ENCODE measurements at places on chromosomes 12 and 14.

DNA sequence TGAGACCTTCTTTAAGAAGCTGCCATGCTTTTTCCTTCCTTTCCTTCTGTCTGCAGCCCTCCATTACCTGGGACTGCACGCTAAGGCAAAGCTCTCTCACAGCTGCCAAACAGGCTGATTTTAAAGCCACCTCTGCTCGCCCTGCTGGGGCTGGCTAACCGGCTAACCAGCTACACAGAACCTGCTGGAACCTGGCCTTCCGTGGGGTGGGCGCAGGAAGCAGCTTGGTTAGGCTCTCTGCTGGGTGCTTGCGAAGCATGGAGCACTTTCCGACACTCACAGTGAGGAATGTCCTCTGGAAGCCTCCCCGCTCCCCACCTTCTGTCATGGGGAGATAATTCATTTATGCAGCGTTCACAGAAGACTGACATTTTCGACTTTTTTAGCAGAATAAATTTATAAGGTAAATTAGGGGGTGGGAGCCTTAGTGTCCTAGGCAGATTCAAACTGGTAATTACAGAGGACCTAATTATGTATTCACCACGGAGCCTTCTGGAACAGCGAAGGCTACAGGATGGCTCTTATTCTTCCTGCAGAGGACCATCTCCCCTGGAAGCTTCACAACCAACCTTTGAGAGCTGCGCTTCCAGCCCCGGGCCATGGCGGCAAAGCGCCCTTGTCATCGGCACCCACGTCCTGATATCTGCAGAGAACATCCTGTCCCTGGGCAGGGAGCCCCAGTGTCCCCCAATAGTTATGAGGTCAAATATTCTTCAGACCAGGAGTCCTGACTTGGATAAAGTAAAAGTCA is 12.4 kb upstream of the BCL11B start:
- DNase-seq, result no peak

- DNase-seq, result no peak
Measured at GRCh38 chr12:123696646-123697045, 15.5 kb upstream of the ATP6V0A2 start.

DNA sequence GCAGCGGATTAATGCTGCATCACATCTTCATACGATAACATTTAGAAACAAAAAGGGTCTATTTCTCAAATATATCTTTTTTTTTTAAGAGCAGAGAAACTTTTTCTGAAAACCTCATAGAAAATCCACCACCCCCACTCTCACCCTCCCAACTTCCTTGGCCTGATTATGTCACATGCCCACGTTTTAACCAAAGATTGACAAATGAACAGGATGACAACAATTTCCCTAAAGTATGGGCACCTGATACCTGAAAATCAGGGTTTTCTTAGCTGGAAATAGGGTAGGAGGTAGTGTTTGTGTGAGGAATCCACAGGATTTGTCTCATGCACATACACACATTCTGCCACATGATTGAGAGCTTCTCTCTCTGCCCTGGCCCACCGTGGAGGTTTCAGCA is 74.7 kb upstream of the MDM1 start:
- DNase-seq, result no peak

- DNase-seq, result no peak
Measured at GRCh38 chr12:7716381-7716780, 5.1 kb downstream of the DPPA3 start.

GRCh38 chr12:76586764-76587395 is 27.3 kb upstream of the OSBPL8 start:
- peak; percentile 16 for DNase-seq

GRCh38 chr14:31228533-31228932 is 20.9 kb upstream of the HECTD1 start:
- DNase-seq, result no peak

DNA sequence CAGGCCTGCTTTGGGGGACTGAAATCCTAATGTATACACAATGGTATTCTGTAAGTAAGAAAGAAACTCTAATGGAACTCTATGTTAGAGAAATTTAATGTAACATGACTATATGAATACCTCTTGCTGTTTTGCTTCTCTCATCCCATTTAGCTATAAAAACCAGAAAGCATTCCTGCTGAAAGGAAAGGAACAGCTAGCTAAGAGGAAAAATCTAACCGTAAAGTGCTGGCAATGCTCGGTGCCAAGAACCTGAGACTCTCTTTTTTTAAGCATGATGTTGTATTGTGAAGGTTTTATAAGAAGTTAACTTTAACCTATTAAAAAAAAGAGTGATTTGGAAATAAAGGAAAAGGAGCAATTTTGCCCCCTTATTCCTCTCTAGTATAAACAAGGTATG is 75.6 kb upstream of the DACT1 start:
- DNase-seq, result no peak

GRCh38 chr12:62760779-62761178 is 174.2 kb downstream of the PPM1H start:
- no peak for DNase-seq

DNA sequence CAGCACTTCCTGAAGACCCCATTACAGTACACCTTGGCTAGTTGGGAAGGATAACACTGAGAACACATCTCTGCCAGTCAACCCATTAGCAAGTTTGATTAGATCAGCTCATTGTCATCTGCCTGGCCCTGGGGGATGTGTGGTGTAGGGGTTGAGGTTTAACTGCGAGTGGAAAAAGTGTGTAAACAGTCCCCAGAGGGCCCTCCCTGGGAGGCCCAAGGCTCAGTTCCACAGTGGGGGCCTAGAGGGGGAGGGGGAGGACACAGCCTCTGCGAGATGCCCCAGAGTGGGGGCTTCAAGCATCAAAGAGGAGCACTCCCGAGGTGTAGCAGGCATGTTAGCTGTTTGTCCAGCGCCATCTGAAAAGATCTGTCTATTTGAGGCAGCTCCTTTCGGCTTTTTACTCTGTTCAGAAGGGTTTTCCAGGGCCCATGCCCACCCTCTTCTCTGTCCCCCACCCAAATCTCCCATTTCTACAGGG is 344 bp downstream of the LPAR5 start:
- DNase-seq, result no peak

- no peak for DNase-seq
Measured at GRCh38 chr12:20616093-20616492, 79.0 kb upstream of the SLCO1C1 start.

DNA sequence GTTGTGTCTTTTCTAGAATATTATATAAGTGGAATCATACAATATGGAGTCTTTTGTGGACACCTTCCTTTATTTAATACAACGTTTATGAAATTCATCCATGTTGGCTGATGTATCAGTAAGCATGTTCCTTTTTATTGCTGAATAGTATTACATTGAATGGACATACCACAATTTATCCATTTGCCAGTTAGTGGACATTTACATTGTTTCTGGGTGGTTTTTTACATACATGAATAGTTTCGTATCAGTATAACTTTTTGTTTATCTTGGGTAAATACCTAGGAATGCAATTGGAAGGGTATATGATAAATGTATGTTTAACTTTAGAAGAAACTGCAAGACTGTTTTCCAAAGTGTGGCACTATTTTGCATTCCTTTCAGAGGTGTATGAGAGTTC is 23.1 kb downstream of the IQSEC3 start:
- DNase-seq, result no peak

DNA sequence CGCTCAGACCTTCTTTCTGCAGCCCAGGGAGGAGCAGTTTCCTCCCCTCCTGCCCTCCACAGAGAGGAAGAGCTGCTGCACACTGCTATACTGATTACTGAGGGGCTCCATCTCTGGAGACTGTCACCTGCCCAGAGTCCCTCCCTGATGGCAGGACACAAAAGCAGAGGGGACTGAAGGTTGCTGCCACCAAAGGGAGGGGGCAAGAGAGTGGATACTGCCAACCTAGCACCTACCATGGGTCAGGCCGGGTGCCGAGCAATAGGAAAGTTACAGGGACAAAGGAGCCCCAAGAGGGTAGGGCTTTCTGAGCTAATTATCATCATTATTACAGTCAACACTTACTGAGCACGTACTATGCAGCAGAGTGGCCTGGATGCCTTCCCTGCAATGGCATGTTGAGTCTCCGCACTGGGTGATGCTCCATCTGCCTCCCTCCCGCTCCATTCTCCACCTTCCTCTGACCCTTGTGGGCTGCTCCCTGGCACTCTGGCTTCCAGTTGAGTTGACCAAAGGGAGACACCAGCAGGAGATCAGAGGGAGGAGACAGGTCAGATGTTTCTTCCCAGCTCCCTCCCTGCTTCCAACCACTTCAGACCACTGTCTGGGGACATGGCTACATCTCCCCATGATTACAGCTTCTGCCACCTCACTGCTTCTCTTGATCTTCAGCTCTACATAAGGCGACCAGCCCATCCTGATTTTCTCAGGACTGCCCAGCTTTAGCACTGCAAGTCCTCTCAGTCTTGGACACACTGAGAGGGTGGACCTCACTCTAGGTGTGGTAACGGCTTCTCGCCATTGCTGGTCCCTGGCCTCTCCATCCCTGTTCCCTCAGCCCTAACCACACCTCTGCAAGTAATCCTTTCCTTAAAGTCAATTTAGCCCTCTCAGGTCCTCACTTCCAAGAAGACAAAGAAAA is 2.6 kb upstream of the KRT79 start:
- no peak for DNase-seq

- DNase-seq, result no peak
Measured at GRCh38 chr14:55194656-55195355, 3.4 kb upstream of the DLGAP5 start.

DNA sequence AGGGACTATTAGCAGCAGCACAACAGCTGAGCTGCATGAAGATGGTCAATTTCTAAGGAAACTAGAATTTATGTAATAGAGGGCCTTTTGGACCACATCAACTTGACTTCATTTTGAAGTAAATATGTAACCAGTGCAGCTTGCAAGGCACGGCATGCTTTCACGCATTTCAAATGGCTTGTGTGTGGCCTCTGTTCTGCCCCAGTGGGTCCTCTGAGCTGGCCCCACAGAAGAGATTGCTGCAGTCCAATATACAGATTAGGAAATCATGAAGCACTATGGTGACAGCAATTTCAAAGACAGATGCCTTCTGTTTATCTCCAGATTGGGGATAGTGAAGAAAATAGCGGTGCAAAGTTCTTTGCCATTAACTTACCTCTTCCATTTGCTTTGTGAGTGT is 101.4 kb downstream of the PDZRN4 start:
- no peak for DNase-seq

DNA sequence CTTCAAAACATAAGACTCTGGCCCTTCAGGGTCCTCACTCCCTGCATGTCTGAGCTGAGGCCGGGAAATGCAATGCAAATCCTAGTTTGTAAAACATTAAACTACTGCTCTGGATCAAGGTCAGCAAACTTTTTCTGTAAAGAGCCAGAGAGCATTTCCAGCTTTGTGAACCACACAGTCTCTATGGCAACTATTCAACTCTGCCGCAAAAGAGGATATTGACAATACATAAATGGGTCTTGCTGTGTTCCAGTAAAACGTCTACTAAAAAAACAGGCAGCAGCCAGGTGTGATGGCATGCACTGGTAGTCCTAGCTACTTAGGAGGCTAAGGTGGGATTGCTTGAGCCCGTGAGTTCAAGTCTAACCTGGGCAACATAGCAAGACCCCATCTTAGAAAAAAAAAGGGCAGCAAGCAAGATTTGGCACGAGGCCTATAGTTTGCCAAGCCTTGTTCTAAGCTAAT is 22.3 kb downstream of the DDX24 start:
- no peak for DNase-seq

DNA sequence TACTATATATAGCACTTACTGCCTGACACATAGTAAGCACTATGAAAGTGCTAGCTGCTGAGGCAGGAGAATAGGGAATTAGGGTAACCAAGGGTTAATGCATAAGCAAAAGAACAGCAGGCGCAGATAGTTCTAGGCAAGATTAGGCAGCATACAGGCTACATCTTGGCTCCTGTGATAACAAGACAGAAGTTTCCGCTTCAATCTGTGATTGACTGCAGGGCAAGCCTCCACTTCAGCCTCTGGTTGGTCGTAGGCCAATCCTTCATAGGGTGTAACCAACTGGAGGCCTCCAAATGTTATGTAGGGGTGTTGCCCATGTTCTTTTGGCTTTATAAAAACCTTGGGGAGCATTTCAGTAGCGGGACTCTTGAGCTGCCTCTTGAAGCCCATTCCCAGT is 46.9 kb downstream of the KLHL28 start:
- no peak for DNase-seq

- no peak for DNase-seq
Measured at GRCh38 chr14:82047777-82048470, 514.3 kb upstream of the SEL1L start.

DNA sequence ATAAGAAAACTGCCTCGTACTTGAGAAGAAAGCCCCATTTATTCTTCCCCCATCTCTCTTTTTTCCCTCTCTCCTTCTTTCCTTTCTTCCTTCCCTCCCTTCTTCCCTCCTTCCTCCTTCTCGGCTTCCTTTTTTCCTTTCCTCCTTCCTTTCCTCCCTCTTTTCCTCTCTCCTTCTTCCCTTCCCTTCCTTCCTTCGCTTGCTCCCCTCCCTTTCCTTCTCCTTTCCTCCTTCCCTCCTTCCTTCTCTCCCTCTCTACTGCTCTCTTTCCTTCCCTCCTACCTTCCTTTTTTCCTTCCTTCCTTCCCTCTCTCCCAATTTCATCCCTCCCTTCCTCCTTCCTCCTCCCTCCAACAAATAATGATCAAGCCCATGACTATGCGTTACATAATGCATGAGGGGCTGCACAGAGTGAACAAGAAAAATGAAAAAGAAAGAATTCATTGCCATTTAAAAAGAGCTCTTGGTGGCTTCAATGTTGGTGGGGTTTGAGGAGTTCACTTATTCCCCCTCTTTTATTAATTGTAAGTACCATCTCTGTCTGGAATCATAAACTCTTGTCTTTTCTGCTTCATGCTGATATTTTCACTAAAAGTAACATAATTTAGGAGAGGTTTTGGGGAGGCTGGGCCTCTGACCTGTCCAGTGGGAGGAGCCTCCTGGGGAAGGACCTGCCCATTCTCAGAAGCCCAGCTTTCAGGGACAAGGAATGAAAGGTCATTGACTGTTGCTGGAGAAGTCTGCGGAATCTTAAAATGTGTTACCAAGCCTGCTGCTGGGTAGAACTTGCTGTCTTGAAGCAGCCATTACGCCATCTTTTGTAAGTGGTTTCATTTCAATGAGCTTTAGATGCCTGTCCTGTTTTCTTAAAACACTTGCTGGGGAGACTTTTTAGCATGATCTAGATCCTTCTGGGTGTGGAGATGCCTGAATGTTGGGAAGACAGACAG is 144.3 kb downstream of the CHST11 start:
- no peak for DNase-seq

DNA sequence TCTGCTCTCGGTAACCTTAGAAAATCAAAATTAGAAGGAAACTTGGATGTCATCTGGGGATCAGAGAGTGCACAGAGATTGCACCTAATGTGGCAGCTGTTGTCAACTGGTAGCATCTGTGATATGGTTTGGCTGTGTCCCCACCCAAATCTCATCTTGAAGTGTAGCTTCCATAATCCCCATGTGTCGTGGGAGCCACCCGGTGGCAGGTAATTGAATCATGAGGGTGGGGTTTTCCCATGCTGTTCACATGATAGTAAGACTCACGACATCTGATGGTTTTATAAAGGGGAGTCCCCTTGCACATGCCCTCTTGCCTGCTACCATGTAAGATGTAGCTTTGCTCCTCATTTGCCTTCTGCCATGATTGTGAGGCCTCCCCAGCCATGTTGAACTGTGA is 127.7 kb upstream of the SRRM4 start:
- peak; percentile 6 for DNase-seq

DNA sequence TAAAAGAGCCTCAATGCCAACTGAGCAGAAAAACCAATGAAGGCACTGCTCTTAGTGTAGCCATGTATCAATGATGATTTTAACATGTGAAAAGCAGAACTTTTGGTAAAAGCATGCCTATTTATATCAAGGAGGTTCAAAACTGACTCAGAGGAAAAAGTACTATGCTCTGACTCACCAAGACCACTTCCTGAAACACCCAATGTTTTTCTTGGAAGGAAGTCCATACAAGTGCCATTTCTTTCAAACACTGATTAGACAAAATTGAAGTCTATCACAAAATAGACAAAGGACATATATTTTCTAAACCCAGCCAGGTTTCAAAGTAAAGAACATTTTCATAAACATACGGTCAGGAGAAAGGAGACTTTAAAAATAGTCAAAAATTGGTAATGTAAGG is 88.6 kb downstream of the EPS8 start:
- no peak for DNase-seq

All from endothelial cell (in vitro differentiated cells).